MV-4-11 (cell line): ENCODE measurements at places on chromosomes 16 and 17.
A peak's percentile ranks its signal among the peaks of the same experiment; 100 is the strongest.

- DNase-seq = no peak
Observed at GRCh38 chr17:72743037-72743467, 349.4 kb downstream of the SLC39A11 start.

DNA sequence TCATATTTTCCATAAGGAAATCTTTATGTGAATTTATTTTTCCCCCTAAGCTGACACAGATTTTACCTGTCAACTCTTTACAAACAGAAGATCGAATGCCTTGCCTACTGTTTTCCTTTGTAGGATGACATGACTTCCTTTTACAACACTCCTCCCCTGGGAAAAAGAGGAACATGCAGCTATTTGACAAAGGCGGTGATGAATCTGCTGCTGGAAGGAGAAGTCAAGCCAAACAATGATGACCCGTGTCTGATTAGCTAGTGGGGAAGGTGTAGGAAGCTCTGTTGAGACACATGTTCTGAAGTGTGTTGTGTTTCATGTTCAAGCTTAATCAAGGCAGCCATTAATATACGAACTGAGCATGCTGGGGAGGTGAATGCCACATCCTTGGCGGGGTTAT, 238.0 kb downstream of the PHKB start:
- DNase-seq = peak; percentile 66

DNA sequence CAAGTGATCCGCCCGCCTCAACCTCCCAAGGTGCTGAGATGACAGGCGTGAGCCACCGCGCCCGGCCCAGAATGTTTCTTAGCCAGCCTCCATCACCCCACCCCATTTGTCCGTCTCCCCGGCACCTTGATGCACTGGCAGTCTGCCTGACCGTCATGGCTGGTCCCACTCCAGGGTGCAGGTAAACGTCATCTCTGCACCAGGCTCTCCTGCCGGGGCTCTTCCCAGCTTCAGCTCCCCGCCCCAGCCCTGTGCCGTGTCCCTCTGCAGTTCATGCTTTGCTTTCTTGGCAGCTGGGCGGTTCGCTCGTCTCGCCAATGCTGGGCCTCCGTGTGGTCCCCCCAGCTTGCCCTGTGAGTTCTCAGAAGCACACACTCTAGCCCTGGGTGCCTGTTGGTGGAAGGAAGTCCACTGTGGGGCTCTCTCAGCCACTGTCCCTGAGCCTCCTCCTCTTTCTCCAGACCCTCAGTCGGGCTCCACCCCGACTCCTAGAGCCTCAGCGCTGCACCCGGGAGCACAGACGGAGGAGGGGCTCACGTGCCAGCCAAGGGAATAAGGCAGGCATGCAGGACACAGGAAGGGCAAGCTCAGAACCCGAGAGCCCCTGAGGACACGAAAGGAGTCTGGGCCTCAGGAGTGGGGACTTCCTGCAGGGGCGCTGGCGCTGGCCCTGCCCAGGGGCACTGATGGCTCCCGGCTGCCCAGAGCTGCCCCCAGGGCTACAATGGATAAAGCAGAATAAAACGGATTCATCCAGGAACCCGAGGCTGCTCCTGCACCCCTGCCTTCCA, 12.0 kb downstream of the HS3ST6 start:
- no peak for DNase-seq

DNA sequence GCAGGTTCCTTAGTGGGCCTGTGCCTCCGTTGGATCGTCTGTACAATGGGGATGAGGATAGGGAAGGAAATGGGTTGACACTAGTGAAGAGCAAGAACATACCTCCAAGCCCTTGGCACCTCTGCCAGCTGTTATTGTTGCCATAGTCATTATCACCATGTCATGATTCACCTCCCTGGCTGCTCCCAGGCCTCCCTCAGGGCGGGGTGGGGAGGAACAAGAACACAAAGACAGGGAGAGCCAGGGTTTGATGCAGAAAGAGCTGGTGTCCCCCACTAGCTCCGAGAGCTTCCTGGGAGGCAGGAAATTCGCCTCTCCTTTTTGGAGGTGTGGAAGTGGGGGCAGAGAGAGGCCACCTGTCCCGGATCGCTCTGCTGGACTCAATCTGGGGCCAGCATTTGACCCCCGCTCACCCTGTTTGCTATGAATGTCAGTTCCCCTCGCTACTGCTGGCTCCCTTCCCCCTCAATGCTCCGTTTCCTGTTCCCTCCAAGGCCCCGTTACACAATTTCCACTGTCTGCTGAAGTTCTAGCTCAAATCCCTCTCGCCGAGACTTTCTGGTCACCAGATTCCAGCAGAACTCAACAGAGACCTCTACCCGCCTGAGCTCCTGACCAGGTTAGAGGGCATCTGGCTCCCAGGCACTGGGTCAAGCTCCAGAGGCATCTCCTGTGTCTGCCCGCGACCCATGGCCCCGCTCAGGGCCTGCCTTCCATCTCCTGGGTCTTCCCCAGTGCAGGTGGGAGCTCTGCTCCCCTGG, 9.1 kb downstream of the TIMP2 start:
- peak; percentile 83 for DNase-seq

DNA sequence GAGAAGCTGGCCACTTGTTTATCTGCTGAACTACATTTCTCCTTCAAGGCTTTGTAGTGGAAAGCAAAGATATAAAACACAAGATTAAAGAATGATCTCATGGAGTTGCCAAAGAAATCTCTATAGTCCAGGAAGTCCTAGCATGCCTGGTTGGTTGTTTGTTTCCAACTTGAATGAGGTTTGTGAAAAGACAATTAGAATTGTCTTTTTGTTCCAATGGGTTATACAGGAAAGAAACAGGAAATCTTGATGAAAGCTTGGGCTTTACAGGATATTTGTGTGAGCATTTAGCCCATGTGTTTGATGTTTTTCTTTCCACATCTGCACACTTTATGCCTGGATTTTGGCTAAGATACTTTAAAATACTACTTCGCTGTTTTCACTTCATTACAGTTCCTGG, 273.4 kb downstream of the CEP112 start:
- no peak for DNase-seq

- DNase-seq = peak; percentile 37
Observed at GRCh38 chr17:76458580-76459490, 5.9 kb upstream of the UBE2O start.

DNA sequence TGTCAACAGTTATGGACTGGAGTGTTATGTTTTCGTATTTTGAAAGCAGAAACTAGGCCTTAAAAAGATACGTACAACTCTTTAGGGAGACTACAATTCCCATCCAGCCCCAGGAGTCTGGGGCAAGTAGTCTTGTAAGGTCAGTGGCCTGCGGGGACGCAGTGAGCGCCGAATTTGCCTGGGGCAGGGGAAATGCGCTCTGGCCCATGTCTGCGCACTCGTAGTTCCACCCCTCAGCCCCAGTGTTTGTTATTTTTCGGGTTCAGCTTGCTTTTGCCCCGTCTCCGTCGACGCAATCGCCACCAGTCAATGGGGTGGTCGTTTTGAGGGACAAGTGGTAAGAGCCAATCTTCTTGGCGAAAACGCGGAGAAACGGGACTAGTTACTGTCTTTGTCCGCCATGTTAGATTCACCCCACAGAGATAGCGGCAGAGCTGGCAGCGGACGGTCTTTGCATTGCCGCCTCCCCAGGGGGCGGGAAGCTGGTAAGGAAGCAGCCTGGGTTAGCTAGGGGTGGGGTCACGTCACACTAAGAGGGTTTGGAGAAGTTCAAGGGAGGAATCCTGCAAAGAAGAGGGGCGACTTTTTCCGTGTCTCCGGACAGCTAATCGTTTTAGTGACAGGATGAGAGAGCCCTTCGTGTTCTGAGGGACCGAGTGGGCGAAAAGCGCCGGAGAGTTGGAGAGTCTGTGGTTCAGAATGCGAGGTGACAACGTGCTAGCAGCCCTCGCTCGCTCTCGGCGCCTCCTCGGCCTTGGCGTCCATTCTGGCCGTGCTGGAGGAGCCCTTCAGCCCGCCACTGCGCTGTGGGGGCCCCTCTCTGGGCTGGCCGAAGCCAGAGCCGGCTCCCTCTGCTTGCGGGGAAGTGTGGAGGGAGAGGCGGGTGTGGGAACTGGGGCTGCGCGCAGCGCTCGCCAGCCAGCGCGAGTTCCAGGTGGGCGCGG, 1.1 kb upstream of the BRCA1 start:
- peak; percentile 47 for DNase-seq

- DNase-seq = no peak
Observed at GRCh38 chr17:52537421-52537820, 378.9 kb upstream of the CA10 start.

GRCh38 chr17:82804442-82805191, 35.2 kb downstream of the ZNF750 start:
- no peak for DNase-seq

DNA sequence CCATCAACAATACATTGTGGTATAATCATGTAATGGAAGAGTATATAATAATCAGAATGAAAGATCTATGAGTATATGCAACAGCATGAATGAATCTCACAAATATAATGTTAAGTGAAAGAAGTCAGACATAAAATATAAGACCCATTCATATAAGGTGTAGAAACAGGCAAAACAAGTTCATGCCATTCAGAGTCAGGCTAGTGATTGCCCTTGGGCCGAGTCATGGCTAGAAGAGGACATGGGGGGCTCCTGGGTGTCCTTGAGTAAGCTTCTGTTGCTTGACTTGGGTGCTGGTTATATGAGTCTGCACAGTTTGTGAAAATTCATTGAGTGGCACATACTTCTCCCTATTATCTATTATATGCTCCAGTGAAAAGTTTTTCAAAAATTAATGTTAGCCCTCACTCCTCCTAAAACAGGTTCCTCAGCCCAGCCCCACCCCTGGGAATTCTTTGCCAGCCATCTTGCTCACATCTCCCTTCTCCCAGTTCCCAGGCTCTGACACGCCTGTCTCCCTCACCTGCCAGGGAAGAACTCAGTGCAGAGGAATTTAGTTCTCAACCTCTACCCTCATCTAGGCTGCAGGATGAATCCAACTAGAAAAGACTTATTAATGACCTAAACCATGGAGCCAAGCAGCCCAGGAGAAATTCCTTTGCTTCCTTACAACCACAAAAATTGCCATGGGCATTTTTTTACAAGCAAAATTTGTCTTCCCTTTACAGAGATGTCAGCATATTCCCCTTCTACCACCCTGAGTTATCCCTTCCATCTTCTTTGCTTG, 52.4 kb upstream of the NFAT5 start:
- DNase-seq = no peak

GRCh38 chr16:80577485-80578280, 36.9 kb downstream of the DYNLRB2 start:
- no peak for DNase-seq

- DNase-seq = no peak
Observed at GRCh38 chr17:82304826-82305726, 12.3 kb downstream of the CD7 start.

GRCh38 chr17:34386343-34386696, 23.3 kb upstream of the CCL1 start:
- DNase-seq = no peak

- DNase-seq = peak; percentile 50
Observed at GRCh38 chr17:31842195-31843069, 16.6 kb downstream of the COPRS start.

- DNase-seq = peak; percentile 23
Observed at GRCh38 chr16:4245077-4245791, 3.4 kb upstream of the SRL start.

- peak; percentile 14 for DNase-seq
Observed at GRCh38 chr16:20847550-20847949, 41.2 kb downstream of the REXO5 start.

DNA sequence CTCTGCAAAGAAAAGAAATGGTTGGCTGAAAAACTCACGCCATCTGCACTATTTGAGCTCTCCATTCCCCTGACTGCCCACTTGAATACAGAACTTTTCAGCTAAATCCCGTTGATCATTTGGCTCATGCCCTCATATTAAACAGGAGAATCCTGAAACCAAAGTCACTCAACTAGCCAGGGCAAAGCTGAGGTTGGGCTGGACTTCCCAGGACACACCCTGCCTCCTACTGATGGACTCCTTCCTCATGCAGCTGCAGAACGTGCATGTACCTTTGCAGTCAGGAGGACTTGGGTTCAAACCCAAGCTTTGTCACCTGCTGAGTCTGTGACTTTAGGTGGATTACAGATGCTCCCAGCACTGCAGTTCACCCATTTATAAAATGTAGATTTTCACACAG, 7.7 kb downstream of the ASIC2 start:
- no peak for DNase-seq

GRCh38 chr16:31129568-31130335, 5.8 kb downstream of the PRSS8 start:
- DNase-seq = peak; percentile 62

DNA sequence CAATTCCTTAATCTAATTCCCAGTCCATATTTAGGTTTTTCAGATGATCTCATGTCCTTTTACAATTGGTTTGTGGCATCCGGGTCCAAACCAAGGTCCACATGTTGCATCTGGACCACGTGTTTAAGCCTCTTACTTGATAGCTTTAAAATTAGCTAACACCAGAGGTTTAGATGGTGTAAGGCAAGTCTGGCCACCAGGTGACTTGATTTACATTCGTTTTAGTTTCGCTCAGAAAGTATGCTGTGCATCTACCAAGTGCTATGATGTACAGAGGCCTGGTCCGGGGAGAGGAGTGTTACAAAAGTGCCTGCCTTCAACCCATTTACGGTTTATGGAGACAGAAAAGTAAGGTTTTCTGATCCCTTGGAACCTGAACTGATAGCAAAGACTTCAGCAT, 878 bp upstream of the DNAJA2 start:
- DNase-seq = peak; percentile 31

DNA sequence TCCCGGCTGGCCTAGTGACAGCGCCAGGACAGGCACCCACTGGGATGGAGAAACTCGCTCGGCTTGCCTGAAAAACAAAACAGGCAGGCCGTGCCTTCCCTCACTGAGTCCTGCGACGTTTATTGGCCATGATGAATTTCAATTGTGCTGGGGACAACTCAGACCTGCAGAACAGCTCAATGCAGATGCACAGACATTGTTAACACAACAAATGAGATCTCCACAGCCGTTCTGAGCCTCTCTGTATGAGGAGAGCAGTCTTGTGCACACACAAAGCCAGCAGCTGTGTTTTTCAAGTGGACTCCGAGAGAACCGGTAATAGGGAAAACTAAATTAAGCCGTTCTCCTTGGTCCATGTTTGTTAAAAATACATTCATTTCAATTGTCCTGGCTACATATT, 15.9 kb downstream of the SHISA6 start:
- no peak for DNase-seq

GRCh38 chr16:1612320-1613111, at the start of gene CRAMP1:
Gene CRAMP1 (plus strand): TSS chr16:1612360. CDS start chr16:1614640, 2,280 bp downstream.
- no peak for DNase-seq

- DNase-seq = no peak
Observed at GRCh38 chr16:66026211-66026610, 340.3 kb upstream of the CDH5 start.

GRCh38 chr17:72705905-72706395, 386.5 kb downstream of the SLC39A11 start:
- no peak for DNase-seq

DNA sequence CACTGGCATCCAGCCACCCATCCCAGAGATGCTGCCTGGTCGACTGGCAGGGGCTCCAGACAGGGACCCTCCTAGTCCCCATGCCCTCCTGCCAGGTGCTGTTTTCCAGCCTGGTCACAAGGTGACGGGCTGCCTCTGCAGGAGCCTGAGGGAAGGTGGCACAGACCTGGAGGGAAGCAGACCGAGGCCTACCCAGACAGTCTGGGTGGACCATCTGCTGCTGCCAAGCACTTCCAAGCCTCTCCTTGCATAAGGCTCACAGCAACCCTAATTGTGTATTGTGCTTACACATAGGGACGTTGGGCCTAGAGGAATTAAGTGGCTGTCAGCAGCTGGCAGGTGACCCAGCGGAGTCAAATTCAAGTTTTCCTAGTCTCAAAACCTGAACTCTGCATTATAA, 90.1 kb upstream of the KCNJ18 start:
- no peak for DNase-seq

GRCh38 chr16:76280421-76281215, 3.4 kb downstream of the CNTNAP4 start:
- no peak for DNase-seq

- DNase-seq = peak; percentile 25
Observed at GRCh38 chr17:50026837-50027171, 29.1 kb upstream of the ITGA3 start.

- DNase-seq = peak; percentile 28
Observed at GRCh38 chr17:78735832-78736525, 46.1 kb downstream of the CYTH1 start.
